ENCODE measurements at places on chromosomes 16 and 17.

DNA sequence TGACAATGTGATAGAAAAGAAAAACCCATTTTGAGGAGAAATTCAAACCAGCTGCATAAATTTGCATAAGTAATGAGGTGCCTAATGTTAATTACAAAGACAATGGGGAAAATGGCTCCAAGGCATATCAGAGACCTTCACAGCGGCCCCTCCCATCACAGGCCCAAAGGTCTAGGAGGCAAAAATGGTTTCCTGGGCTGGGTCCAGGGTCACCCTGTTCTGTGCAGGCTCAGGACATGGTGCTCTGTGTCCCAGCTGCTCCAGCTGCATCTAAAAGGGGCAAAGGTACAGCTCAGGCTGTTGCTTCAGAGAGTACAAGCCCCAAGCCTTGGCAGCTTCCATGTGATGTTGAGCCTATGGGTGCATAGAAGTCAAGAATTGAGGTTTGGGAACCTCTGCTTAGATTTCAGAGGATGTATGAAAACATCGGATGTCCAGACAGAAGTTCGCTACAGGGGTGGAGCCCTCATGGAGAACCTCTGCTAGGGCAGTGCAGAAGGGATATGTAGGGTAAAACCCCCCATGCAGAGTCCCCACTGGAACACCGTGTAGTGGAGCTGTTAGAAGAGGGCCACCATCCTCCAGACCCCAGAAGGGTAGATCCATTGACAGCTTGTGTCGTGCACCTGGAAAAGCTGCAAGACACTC lies 40.6 kb downstream of the IKZF3 start:
- peak; percentile 59 for DNase-seq

DNA sequence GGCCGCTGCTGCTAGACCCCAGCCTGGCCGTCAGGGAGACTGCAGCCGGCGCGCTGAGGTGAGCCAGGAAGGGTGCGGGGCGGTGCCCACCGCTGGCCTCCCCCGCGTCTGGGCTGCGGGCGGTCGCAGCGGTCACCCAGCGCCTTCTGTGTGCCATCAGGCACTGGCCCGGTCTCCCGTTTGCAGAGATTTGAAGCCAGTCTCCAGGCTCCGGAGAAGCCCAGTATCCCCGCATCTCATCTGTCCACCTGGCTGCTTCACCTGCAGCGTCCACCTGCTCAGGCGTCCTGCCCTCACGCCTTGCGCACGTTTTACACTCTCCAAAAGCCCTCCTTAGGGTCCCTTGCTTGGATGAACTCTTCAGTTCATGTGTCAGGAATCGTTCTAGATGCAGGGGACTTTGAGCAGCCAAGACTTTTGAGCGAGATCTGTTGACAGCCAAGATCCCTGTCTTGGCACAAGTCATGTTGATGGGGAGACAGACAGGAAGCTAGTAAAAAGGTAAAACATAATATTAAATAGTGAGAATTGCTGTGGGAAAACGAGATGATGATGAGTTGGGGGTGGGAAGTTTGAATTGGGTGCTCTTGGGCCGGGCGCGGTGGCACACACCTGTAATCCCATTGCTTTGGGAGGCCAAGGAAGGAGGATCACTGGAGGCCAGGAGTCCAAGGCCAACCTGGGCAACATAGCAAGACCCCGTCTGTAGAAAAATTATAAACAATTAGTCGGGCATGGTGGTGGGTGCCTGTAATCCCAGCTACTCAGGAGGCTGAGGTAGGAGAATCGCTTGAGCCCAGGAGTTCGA lies 916 bp downstream of the HEATR3 start:
- DNase-seq = no peak

DNA sequence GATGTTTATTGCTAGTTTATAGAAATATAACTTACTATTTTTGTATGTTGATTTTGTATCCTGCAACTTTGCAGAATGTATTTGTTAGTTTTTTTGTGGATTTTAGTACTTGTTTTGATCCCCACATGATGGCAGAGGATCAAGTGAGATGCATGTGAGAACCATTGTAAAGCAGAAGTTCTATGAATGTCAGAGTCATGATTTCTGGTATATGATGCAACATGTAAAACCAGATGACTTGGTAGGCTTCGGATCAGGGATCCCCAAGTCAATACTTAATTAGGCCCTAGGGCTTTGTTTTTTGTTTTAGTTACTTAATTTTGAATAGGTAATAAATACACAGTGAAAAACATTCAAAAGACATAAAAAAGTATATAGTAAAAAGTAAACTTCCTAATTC lies 45.8 kb downstream of the ESRP2 start:
- no peak for DNase-seq

- DNase-seq = peak; percentile 39
Observed at GRCh38 chr17:66677201-66677981, 157.5 kb upstream of the CACNG5 start.

GRCh38 chr16:65222536-65222935 lies 100.7 kb upstream of the CDH11 start:
- DNase-seq = no peak

- no peak for DNase-seq
Observed at GRCh38 chr17:954431-955164, 25.0 kb downstream of the NXN start.

DNA sequence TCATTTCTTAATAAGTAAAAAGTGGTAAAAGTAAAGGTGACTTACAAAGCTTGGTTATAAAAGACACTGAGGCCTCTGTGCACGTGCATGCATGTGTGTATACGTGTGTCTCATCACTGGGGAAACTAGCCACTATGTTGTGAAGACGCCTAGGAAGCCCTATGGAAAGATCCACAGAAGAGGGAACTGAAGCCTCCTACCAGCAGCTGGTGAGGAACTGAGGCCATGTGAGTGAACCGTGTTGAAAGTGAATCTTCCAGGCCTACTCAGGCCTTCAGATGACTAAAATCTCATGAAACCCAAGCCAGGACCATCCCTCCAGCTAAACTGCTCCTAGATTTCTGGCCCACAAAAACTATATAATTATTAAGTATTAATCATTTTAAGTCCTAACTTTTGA lies 23.7 kb downstream of the PHLPP2 start:
- no peak for DNase-seq

DNA sequence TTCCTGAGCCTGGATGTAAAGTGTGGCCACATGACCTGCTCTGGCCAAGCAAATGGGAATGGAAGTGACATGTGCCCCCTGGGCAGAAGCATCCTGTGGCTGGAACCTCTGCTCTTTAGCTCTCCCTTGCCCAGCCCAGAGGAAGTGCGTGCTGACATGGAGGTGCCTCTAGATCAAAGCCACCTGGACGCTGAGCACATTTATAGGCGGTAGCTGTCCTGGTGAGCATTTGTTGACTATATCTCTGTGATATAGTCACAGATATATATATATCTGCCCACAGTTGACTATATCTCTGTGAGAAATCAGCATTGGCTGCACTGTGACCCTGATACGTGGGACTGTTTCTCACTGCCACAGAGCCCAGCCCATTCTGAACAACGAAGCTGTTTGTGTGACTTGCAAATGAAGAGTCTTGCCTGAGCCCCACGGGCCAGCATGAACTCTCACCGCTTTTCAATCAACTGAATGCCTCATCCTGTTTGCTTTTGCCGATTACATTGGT lies 118.8 kb downstream of the C16orf95 start:
- no peak for DNase-seq

GRCh38 chr16:74052016-74052415 lies 244.6 kb upstream of the PSMD7 start:
- no peak for DNase-seq

- no peak for DNase-seq
Observed at GRCh38 chr17:3666516-3666915, 1.9 kb downstream of the TAX1BP3 start.

GRCh38 chr17:28385037-28385400 lies 13.5 kb downstream of the SARM1 start:
- DNase-seq = no peak

- no peak for DNase-seq
Observed at GRCh38 chr17:17834974-17835373, 1.8 kb downstream of the SREBF1 start.

- peak; percentile 23 for DNase-seq
Observed at GRCh38 chr17:76969598-76970172, 101.5 kb downstream of the MGAT5B start.

GRCh38 chr17:46157443-46158062 lies 35.7 kb downstream of the KANSL1 start:
- no peak for DNase-seq

- DNase-seq = no peak
Observed at GRCh38 chr17:51319186-51319585, 58.8 kb downstream of the UTP18 start.

DNA sequence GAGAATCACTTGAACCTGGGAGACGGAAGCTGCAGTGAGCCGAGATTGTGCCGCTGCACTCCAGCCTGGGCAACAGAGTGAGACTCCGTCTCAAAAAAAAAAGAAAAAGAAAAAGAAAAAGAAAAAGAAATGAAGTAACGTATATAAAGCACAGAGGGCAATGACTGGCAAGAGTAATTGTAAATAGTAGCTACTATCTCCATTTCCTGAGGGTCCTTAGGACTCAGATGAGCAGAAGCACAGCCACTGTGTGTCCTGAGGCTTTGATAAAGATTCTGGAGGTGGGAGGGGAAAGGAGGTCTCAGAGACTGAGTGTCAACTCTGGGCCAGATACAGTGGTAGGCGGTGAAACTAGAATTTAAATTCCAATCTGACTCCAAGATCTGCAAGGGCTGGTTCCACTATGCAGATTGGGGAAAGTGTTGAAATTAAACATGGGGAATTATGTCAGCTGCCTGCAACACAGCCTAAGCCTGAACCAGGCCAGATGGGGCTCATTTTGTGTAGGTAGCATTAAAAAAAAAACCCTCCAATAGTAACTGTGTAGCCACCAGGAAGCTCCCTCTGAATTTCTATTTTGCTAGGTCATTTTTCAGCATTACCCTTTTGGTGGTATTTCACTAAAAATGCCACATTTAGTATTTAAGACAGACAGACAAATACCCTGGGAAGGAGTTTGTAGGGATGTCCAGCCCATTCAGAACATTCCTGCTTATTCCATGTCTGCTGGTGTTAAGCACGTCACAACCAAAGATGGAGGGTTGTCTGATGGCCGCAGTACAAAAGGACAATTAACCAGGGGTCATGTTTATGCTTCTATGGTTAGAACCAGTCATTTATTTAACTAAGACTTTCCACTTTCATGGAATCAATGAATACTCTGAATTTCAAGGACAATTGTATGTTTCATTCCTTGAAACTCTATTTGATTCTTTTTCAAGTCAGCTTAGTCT lies 46.1 kb downstream of the TBX4 start:
- no peak for DNase-seq

DNA sequence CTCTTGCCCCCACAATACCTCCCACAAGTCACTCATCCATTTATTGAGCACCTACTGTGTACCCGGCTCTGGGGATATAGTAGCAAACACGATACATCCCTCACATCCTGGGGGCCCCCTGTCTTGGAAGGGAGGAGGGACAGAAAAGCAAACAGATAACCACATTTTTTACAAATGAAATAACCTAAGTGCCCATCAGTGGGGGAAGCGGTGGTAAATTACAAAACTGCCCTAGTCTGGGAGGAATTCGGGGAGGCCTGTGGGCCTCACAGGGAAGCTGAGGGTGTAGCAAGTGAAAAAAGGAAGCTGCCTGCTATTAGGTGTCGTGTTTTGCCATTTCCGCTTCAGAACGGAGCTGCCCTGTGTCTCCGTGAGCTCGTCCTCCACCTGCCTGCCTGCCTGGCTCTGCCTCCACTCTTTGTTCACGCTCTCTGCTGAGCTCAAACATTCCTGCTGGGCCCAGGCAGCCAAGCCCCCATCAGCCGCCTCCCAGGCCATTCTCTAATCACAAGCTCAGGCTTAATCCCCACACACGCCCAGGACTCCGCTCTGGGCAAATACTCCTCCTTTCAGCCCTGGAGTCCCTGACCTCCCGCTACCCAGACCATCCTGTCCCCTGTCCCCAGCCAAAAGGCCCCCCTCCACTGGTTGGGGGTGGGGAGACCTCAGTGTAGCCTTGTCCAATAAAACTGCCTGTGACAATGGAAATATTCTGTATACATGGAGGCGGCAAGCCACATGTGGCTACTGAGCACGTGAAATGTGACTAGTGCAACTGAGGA lies 10.2 kb upstream of the SEC14L5 start:
- DNase-seq = no peak

DNA sequence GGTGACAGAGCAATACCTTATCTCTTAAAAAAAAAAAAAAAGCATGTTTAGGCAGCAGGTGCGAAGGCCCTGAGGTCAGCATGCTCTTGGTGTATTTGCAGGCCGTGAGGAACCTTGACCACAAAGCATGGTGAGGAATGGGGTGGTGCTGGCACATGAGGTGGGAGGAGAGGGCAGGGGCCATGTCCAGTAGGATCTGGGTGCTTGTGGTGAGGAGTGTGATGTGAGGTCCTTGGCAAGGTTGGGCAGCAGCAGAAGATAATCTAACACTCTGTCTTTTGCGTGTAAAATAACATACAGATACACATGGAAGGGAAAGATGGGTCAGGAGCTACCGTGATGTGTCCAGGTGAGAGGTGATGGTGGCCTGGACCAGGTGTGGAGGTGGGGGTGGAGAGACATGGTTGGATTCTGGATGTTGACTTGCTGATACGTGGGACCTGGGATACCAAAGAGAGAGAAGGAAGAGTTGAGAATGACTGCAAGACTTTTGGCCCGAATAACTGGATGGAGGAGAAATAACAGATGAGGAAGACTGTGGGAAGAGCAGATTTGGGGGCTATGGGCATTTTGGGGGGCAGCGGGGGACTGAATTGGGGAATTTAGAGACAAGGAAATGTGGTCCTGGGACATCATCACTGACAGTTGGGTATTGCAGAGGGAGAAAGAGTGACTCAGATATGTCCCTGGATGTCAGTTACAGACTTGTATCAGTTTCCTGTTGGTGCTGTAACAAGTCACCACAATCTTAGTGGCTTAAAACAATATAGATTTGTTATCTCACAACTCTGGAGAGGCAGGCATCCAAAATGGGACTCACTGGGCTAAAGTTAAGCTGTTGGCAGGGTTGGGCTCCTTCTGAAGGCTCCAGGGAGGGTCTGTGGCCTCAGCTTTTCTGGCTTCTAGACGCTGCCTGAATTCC lies 274.9 kb downstream of the HAPSTR1 start:
- no peak for DNase-seq

DNA sequence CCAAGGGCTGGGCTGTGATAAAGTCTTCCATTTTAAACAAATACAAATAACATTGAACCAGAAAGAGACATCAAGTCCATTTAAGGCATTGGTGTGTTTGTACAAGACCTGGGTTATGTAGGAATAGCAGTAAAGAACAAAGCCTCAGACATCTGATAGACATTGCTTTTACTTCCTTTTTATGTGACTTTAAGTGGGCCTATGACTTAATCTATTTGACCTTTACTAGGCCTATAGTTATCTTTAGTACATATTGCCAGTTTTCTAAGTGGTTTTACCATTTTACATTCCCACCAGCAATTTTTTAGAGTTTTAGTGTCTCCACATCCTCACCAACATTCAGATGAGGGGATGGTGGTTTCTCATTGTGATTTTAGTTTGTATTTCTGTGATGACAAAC lies 298.8 kb downstream of the ZFHX3 start:
- no peak for DNase-seq

DNA sequence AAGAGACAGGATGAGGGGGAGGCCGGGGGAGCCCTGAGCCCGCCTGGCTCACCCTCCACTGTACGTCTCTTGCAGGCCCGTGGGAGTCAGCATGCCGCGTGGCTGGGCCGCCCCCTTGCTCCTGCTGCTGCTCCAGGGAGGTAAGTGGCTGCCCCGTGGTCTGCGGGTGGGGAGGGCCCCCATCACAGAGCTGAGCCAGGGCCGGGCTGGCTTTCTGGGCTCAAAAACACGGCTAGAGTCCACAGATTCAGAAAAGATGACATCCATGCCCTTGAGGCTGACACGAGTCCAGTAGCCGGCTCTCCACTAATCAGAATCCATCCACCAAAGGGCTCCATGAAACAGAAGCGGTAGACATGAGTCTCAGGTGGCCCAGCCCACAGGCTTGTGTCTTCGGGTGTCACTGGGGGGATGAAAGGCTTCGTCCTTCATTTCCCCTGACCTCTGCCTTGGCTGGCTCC lies 28.0 kb downstream of the IL21R start:
- DNase-seq = no peak
